ENCODE measurements at places on chromosomes 12 and 14.

GRCh38 chr14:58969951-58970751 lies 218.3 kb upstream of the DAAM1 start:
- no peak for DNase-seq

GRCh38 chr12:119843100-119843499 lies 34.0 kb downstream of the CIT start:
- no peak for DNase-seq

- DNase-seq: no peak
These were observed 2.8 kb downstream of the PRIM1 start for GRCh38 chr12:56749359-56749758.

GRCh38 chr14:99192028-99192621 lies 79.9 kb downstream of the BCL11B start:
- DNase-seq: peak; percentile 71

- DNase-seq: no peak
These were observed 71.5 kb downstream of the RIMBP2 start for GRCh38 chr12:130644566-130644965.

DNA sequence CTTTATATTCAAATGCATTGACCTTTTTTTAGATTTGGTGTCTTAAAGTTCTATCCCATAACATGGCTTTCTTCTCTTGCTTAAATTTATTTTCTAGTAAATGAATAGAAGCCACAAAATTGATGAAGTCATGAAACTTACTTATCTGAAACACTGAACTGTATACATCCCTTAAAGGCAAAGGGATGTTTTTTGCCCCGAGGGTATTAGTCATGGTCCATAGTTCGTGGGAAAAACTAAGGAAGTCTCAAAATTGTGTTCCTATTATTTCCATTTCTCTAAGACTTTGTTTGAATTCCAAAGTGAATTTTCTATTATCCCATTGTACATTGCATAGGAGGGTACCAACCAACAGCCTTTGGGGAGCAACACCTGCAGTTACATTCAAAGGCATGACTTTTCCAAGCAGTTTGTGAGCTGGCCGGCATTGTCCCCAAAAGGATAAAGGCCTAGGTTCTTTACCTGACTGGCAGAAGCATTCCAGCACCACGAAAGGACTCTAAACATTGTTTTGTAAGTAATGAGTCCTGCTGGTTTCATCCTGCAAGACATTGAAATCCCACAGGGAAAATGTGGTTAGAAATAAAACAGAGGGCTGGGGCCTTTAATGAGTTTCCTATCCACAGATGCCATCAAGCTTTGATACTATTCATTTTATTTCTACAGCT lies 473.5 kb downstream of the PRKD1 start:
- DNase-seq: no peak

DNA sequence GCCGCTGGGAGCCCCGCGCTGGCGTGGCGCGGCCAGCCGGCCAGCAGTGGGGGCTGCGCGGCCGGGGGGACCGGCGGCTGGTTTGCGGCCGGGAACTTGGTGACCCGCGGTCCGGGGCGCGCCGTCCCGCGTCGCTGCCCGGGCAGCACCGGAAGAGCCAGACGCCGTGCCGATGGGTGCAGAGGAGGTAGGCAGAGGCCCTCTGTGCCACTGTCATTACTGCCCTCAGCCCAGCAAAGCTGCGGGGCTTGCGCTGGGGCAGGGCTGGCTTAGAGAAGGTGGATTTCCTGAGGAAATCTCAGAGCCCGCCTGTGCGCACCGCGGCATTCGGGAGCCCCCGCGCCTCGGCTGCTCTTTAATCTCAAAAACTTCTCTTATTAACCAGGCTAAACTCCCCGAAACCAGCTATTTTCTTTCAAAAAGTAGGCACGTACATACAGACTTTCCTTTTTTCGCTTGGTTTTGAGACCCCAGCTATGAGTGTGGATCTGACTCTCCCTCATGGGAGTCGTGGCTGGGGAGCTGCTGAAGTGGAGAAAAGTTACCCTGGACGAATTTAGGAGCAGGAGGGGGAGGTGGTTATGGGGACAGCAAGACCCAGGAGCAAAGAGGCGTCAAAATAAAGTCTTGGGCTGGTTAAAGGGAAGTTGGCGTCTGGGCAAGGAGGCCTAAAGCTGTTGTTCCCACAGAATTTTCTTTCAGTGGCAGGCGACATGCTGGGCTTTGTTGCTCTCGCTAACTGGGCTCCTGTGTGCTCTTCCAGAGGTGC lies 802 bp downstream of the SUSD6 start:
- no peak for DNase-seq

DNA sequence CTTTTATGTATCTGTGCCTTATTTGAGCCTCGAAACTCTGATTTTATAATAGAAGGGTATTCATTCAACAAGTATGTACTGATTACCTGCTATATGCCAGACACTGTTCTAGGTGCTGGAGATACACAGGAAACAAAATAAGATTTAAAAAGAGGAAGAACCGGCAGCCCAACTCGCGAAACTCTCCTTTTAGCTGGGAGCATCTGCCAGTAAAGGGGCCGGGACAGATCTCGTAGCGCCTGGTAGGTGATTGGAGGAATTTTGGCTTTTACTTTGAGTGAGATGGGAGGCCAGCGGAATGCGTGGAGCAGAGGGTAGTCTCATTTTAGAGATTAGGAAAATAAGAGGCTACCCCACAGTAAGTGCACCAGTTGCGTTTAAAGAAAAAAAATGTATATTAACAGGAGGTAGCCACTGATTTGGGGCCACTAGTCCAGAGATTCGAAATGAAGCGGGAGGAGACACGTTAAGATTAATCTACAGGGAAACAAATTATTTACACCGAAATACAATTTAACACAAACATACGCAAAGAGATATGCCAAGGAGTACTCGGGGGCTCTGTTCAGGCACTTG lies 520 bp upstream of the MON2 start:
- peak; percentile 27 for DNase-seq

DNA sequence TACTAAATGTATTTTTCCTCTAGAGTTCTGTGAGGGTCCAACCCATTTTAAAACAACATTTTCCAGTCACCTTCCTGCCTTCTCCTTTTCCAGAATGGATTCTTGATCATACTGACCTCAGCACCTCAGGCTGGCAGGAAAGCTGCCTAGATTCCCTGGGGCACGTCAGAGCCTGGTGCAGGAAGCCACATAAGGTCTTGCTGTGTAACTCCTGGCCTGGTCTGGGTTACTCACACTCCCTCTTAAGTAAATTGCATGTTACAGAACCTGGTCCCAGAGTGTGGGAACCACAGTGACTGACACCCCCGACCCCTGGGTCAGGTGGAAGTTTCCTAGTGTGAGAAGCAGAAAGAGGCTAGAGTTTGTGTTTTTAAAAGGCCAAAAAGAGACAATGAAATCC lies 209.8 kb downstream of the SPTSSA start:
- DNase-seq: no peak

DNA sequence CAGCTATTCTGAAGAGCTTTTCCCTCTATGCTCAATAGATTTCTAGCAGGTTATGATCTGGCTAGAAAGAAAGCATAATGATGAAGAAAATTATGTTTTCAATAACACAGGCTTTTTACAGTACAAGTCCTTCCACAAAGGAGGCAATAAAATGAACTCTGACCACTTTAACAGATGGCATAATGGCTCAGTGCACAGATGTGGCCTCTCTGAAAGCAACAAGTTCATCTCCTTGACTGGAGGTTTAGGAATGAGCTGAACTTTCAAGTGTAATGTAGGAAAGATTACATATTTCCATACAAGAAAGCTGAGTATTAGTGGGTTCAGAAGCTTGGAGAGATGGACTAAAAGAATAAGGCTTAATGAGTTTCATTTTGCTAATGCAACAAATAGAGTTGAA lies 147.4 kb downstream of the EFCAB11 start:
- DNase-seq: no peak

GRCh38 chr12:109912855-109913321 lies 12.8 kb downstream of the TCHP start:
- DNase-seq: no peak

DNA sequence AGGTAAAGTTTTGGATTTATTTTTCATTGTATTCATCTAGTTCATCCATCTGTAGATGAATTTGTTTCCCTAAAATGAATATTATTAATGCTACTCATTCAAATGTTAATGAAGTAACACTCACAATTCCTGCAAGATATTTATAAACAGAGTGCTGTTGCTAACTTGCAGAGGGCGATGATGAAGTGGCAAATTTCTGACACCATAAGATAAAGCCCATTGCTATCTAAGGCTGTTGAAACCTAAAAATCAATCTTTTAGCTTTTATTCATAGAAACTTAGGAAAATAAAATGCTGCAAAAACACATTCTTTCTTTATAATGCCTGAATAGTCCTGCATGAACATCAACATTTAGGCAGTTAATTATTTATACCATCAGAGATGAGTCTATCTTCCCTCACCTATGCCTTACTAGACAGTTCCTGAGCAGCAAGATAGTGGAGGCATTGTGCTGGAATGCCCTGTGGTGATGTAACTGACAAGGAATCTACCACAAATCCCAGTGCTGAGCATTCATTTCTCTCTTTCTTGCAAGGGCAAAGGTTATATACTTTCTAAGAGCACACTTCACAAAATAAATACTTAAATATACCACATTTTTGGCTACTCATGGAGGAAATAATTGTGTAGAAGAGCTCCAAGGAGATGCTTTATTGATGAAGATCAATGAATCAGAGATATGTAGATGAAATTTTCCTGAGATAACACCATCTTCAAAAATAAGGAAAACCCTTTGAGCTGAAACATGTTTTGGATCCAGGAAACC lies 57.6 kb downstream of the LMNTD1 start:
- DNase-seq: no peak

GRCh38 chr14:26526137-26526536 lies 71.7 kb downstream of the NOVA1 start:
- no peak for DNase-seq

GRCh38 chr12:2382370-2383155 lies 329.8 kb downstream of the CACNA1C start:
- DNase-seq: no peak

- DNase-seq: no peak
These were observed 198.7 kb downstream of the SYT1 start for GRCh38 chr12:79063258-79063657.

DNA sequence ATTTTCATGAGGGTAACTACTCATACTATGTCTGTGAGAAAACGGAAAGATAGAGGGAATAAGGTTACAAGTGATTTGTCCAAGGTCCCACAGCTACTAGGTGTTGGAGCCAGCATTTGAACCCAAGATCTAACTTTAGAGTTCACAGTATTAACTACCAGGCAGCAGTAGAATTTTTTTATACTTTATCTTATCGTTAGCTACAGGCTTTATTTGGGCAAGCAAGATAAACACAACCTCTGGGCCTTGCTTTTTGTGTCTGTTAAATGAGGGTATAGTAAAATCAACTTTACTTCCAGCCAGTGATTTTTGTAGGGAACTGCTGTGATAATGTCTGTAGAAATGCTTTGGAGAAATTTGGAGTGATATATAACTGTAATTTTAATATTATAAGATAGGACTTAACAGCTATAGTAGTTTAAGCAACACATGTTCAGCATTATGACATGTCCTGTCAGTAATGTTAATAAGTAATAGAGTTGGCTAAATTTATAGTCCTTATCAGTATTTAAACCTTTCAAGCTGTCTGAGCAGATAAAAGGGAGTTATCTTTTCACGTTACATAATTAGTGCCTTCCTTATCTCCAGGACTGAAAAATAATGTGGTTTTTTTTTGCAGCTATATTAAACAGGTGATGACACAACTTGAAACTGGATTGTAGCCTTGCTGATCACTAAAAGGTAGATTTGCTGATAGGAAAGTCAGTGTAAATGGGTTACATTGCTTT lies 12.8 kb downstream of the LEMD3 start:
- no peak for DNase-seq

DNA sequence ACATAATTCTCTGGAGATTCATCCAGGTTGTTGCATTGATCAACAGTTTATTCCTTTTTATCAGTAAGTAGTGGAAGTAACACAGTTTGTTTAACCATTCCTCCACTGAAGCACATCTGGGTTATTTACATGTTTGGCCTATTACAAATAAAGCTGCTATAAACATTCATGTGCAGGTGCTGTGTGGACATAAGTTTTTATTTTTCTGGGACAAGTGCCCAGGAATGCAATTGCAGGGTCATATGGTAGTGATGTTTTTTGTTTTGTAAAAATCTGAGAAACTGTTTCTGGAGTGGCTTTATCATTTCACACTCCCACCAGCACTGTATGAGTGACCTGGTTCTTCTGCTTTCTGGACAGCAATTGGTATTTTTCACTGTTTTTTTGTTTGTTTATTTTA lies 505.4 kb downstream of the CCER1 start:
- DNase-seq: no peak

DNA sequence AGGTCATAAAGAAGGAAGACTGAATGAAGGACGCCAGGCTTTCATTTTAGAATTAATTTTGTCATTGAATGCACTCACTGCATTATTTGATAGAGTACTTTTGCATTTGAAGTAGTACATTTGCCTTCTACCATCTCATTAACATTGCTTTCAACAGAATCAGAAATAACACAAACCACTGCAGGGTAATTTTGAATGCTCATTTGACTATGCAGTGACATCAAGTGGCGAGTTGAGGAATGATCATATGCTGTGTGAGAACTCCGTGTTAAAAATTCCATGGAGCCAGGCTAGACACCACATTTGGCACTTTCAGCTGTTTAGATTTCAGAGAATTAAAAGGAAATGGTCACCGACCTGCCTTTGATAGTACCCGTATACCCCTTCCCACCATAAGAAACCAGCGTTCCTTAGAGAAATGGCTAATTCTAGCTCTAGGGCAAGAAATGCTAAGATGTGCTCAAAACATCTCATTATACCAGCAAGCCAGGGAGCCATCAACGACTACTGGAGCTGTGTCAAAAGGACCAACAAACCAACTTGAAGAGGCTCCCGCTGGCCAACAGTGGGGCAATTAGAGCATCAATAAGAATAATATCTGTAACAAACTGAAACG lies 16.5 kb downstream of the HEBP1 start:
- DNase-seq: peak; percentile 44

DNA sequence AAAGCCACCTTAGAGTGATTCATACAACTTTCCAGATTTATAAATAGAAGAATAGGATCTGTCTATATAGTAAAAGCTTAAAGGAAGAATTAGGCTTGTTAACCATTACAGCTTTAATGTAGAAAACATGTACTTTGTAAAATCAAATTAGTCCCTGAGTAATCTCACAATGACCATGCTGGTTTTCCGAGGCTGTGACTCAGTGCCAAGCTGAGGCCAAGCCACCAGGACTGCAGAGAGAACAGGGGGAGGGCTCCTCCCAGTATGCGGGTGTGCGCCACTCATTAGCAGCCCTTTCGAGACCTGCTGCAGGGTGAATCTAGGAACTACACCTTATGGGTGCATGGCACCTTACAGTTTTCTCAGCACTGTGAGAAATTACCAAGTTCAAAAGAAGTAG lies 167.0 kb downstream of the EFCAB11 start:
- no peak for DNase-seq
